ENCODE measurements at places on chromosomes 12 and 14. TPM values are rescaled to one million over a fixed set of nuclear protein-coding genes. Genes with fewer than 3 reads are reported as not detected.

DNA sequence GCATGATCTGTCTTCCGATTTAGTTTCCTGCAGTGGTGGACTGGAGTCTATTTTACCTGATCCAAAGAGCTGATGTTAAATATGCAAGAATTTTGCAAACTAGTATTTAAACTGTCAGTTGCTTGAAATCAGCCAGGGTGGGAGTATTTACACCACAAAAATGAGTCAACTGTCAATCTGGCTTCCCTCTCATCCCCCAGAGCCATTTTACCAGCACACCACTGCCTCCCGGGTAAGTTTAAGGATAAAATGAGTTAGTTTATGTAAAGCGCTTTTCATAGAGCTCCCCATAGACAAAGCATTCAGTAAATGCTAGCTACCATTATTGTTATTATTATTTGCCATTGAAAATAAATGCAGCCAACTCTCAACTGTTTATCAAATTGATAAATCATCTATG, 106.3 kb upstream of the FRMD6 start:
- no peak overlapping the region for H3K27ac ChIP-seq
- peaks cover 2% of the 10 kb centered on the region for H3K27me3 ChIP-seq
- no peaks in the 10 kb centered on the region for H3K36me3 ChIP-seq
- no peaks in the 10 kb centered on the region for H3K4me1 ChIP-seq

DNA sequence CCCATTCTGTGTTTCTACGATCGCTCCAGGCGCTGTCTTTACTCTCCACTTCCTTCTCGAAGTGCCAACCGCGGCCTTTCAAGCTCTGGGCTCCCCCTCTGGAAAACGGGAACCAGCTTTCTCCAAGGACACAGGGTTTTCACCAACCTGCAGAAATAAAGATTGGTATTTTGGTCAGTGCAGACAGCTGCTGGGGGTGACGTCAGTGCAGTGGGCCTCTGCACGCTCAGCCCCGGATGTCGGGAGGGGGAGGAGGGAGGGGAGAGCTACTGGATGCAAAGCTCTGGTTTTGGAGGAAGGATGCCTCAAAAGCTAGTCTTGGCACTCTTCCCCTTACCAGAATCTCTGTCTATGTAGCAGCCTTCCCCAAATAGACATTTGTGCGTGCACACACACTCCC, 19.9 kb downstream of the HRK start:
- H3K27ac ChIP-seq: no peak overlapping the region
- no peaks in the 10 kb centered on the region for H3K4me1 ChIP-seq
- no peaks in the 10 kb centered on the region for H3K36me3 ChIP-seq
- no peak for DNase-seq

LGR5 gene
- total RNA-seq: not detected

DNA sequence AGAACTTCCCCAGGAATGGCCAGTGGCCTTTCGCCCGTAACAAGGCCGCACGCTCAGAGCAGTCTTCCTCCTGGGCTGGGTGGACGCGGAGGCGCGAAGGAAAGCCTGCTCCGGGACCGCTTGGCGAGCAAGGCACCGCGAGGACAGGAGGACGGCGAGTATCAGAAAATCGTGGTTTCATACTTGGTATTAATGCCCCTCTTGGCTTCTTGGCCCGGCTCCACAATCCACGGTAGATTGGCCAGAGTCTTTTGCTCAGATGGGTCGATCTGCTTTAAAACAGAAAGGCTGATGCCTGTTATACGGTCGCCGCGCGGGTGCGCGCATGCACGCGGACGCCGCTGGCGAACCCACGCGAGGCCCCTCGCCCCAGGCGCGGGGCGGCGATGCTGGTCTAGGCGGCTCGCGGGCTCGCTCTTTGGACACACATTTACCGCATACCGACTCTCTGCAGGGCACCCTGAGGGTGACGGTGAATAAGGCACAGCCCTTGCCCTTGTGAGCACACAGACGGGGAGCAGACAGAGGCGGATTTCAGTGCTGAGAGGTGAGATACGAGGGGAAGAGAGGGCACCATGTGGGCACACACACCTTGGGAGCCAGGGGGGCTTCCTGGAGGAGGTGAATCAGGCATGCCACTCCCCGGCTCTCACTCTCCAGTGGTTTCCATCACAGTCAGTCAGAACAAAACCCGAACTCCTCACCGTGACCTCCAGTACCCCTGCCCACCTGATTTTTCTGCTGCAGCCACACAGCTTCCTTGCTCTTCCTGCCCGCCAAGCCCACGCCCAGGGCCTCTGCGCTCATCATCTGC, 100.7 kb downstream of the APAF1 start:
- peaks cover 10% of the 10 kb centered on the region for H3K4me1 ChIP-seq
- no peaks in the 10 kb centered on the region for H3K36me3 ChIP-seq
- peak; percentile 35 for DNase-seq
- H3K4me3 ChIP-seq: peak overlapping the region; percentile 10

DNA sequence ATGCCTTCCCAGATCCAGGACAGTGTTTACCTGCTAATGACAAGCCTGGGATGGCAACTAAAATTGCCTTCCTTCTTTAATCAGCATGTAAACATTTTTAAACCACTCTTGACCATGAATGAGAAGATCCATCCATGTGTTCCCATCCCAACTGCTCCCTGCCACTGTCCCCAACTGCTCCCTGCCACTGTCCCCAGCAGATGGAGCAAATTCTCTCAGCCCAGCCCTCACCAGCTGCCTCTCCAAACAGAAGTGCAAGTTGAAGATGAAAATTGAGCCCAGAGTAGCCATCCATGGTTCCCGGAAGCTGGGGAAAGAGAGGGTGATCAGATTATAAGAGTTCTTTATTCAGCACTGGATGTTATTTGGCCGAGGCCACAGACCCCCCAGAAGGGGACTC, 133.1 kb downstream of the SLC15A4 start:
- no peak for DNase-seq
- H3K27me3 ChIP-seq: no peaks in the 10 kb centered on the region
- no peaks in the 10 kb centered on the region for H3K36me3 ChIP-seq
- H3K4me3 ChIP-seq: no peak overlapping the region
- peaks cover 21% of the 10 kb centered on the region for H3K4me1 ChIP-seq
- H3K27ac ChIP-seq: no peak overlapping the region

HOXC11 gene
- not detected for total RNA-seq

GRCh38 chr12:4107911-4108697, 165.5 kb upstream of the CCND2 start:
- DNase-seq: no peak
- no peaks in the 10 kb centered on the region for H3K27me3 ChIP-seq
- H3K36me3 ChIP-seq: no peaks in the 10 kb centered on the region
- H3K4me3 ChIP-seq: no peak overlapping the region
- H3K27ac ChIP-seq: no peak overlapping the region

- H3K4me1 ChIP-seq: peaks cover 3% of the 10 kb centered on the region
- H3K4me3 ChIP-seq: no peak overlapping the region
- H3K36me3 ChIP-seq: no peaks in the 10 kb centered on the region
- no peaks in the 10 kb centered on the region for H3K27me3 ChIP-seq
Measured at GRCh38 chr14:38989922-38990546, 113.0 kb downstream of the SEC23A start.

DNA sequence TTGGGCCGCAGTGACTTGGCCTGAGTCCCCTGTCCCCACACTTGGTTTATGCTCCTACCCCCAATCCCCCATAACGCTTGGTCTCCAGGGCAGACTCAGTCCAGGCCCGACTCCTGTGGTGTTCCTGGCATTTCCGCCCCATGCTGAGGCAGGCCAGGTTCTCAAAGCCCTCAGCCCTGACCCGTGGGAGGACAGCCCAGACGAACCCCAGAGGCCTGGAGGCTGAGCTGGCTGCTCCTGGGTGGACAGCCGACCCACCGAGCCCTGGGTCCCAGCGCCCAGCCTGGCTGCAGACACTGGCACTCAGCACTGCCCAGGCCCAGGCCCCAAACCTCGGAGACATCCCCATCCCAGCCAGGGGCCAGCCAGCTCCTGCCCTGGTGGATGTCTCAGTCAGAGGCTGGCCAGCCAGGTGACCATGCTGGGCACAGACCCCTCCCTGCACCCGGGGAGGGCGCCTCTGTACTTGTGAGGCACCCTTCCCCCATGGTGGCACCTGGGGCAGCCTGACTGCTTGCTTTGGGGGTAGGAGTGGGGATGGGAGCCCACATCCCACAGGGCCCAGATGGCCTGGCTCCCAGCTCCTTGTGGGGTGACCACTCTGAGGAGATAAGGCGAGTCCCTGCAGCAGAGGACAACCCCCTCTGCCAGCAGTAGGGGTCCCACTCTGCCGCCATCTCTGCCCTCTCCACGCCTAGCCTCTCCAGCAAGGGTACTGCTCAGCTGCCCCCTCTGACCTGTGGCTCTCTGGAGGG, 1.4 kb downstream of the PLD4 start:
- peaks cover 47% of the 10 kb centered on the region for H3K4me1 ChIP-seq
- peak overlapping the region; percentile 30 for H3K27ac ChIP-seq
- H3K4me3 ChIP-seq: peak overlapping the region; percentile 35
- DNase-seq: no peak

GRCh38 chr14:76576047-76576741, 185.1 kb upstream of the VASH1 start:
- H3K4me3 ChIP-seq: no peak overlapping the region
- no peak overlapping the region for H3K27ac ChIP-seq
- H3K36me3 ChIP-seq: no peaks in the 10 kb centered on the region
- H3K4me1 ChIP-seq: no peaks in the 10 kb centered on the region
- DNase-seq: no peak
- H3K27me3 ChIP-seq: no peaks in the 10 kb centered on the region

GRCh38 chr12:72230589-72230988, 41.6 kb upstream of the TRHDE start:
- no peaks in the 10 kb centered on the region for H3K4me1 ChIP-seq
- no peaks in the 10 kb centered on the region for H3K27me3 ChIP-seq
- DNase-seq: no peak

DNA sequence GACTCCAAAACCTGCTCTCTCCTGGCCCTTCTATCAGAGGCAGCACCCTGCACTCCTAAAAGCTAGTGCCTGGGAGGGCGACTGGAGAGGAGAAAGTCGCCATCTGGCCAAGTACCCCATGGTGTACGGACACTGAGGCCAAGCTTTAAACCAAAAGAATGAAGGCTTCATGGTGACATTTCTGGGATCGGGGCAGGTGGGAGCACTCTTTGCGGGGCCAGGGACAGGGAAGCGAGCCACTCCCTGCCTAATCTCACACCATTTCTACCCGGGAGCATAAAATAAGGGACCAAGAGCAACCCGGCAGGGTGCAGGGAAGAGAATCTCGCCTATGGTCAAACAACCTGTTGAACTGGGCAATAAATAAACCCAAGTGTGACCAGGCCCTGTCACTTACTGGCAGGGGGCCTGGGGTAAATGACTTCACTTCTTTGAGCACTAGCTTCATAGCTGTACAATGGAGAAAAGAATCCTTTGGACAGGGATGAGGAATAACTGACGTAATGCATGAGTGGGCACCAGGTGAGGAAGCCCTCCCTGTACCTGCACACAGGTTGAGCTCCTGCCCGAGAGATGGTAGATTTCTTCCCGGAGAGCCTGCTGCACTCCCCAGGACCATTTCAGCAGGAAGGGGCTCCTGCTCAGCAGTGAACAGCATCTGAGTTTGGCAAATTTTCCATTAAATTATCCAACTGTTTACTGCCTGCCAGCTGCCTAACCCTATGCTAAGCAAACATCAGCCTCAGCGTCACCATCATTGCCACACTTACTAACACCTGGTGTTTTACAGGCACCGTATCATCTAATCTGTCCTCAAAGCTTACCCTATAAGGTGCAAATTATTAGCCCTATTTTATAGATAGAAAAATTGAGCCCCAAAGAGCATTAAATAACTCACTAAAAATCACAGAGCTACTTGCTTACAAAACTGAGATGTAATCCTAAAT, 2.0 kb downstream of the SERPINA1 start:
- no peak for DNase-seq
- no peaks in the 10 kb centered on the region for H3K36me3 ChIP-seq
- H3K27ac ChIP-seq: no peak overlapping the region
- no peak overlapping the region for H3K4me3 ChIP-seq
- no peaks in the 10 kb centered on the region for H3K27me3 ChIP-seq
- peaks cover 13% of the 10 kb centered on the region for H3K4me1 ChIP-seq

- no peaks in the 10 kb centered on the region for H3K36me3 ChIP-seq
- no peaks in the 10 kb centered on the region for H3K27me3 ChIP-seq
- no peak overlapping the region for H3K27ac ChIP-seq
- H3K4me3 ChIP-seq: no peak overlapping the region
- H3K4me1 ChIP-seq: no peaks in the 10 kb centered on the region
- DNase-seq: no peak
Measured at GRCh38 chr14:45194964-45195363, 58.0 kb downstream of the MIS18BP1 start.

GRCh38 chr12:120579179-120579578, 2.0 kb downstream of the POP5 start:
- no peak overlapping the region for H3K27ac ChIP-seq
- H3K4me1 ChIP-seq: peaks cover 24% of the 10 kb centered on the region
- H3K4me3 ChIP-seq: no peak overlapping the region
- peaks cover 39% of the 10 kb centered on the region for H3K36me3 ChIP-seq

DNA sequence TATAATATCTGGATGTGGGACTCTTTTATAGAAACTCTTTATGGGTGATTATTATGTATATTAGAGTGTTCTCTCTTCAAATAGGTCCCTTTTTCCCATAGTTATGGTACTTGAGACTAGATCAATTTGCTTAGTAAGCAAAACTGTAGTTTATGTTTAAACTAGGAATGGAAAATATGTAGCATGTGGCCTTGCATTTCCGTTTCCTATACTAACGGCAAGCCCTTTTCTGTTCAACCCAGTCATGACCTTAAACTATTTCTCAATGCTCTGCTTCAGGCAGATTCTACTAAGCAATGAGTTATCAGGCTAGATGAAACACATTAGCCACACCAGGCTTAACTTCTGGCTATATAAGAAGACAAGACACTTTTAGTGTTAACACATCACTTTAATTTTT, 84.6 kb downstream of the OTOGL start:
- H3K36me3 ChIP-seq: no peaks in the 10 kb centered on the region
- peaks cover 17% of the 10 kb centered on the region for H3K4me1 ChIP-seq
- H3K4me3 ChIP-seq: no peak overlapping the region
- H3K27ac ChIP-seq: no peak overlapping the region
- no peak for DNase-seq

SPIC gene
- total RNA-seq: 0.24 TPM
